ENCODE measurements at places on chromosomes 3 and 15.

GRCh38 chr15:71735385-71735757 lies 75.0 kb upstream of the NR2E3 start:
- DNase-seq: no peak

GRCh38 chr3:132405609-132406299 lies 11.5 kb upstream of the DNAJC13 start:
- no peak for DNase-seq

DNA sequence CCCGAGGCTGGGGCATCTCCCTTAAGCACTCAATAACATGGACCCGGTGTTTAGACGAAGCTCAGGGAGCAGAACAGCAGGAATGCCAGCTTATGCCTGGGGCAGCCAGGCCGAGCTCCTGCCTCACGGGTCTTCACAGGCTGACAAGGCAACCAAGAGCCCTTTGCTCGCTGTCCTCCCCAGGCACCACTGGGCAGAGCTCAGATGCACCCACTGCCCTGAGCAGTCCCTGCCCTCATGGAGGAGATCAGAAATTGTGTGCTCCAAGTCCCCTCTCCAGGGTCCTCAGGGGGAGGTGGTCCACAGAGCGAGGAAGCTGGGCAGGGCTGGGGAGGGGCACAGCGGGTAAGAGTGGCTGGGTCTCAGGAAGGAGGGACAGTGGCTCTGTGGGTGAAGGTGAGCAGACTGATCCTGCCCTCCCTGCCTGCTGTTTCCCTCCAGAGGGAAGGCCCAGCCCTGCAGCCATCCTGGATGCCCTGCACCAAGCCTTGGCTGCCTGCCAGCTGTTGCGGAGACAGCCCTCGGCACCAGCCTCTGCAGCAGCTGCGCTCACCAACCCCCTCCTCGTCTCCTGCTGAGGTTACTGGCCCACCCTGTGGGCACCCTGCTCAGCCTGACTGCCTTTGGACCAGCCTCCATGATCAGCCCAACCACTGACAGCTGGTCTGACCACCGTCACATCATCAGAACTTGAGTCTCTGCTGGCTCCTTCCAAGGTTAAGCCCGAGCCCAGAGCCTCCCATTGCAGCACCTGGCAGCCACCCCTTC lies 21.1 kb upstream of the GP9 start:
- no peak for DNase-seq

- no peak for DNase-seq
These were observed 20.3 kb downstream of the SETMAR start for GRCh38 chr3:4323246-4324027.

GRCh38 chr3:140375002-140375401 lies 302.9 kb upstream of the TRIM42 start:
- DNase-seq: no peak

- no peak for DNase-seq
These were observed 99.1 kb downstream of the DAPK2 start for GRCh38 chr15:63947228-63947627.

DNA sequence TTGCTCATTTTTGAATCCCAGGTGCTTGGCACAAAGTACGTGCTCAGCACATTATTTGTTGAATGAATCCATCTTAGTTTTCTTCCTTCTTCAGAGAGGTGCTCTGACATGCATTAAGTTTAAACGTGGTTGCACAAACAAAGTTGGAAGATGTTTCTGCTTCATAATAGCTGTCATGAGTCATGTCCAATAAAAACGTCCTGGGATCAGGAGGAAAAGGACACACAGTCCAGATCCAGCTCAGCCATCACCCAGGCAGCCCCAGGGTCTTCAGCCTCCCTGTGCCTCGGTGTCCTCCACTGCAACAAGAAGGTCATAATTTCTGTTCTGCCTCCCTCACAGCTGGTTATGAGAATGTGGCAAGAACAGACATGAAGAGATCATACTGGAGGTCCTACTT lies 55.4 kb downstream of the CCNL1 start:
- DNase-seq: no peak

DNA sequence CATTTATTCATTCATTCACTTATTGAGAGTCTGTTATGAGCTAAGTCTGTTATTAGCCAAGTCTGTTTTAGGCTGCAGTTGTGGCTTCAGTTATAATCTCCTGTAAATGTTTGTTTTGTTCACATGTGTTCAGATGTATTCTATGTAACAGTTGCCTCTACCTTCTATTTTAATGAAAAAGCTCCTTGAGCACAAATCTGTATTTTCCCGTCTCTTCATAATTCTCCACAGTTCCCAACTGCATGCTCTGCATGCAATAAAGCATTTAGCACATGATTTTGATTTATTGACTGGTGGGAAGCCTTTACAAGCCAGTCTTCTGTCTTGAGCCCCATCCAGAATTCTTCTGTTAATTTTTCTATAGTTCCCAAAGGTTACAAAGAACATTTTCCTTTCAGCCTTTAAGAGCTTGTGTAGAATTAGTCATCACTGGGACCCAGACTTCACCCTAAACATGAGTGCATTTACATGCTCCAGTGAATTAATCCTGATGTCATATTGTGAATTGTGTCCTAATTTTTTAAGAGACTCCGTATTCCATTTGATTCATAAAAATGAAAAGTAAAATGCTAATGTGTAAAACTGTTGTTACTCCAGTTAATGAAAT lies 122.3 kb upstream of the NR2E3 start:
- DNase-seq: no peak

GRCh38 chr3:186722457-186722856 lies 5.3 kb downstream of the KNG1 start:
- no peak for DNase-seq

- no peak for DNase-seq
These were observed at the start of gene HCN4 for GRCh38 chr15:73368301-73369136. Gene HCN4 (minus strand): TSS chr15:73368958. CDS start chr15:73368270, 688 bp downstream.

DNA sequence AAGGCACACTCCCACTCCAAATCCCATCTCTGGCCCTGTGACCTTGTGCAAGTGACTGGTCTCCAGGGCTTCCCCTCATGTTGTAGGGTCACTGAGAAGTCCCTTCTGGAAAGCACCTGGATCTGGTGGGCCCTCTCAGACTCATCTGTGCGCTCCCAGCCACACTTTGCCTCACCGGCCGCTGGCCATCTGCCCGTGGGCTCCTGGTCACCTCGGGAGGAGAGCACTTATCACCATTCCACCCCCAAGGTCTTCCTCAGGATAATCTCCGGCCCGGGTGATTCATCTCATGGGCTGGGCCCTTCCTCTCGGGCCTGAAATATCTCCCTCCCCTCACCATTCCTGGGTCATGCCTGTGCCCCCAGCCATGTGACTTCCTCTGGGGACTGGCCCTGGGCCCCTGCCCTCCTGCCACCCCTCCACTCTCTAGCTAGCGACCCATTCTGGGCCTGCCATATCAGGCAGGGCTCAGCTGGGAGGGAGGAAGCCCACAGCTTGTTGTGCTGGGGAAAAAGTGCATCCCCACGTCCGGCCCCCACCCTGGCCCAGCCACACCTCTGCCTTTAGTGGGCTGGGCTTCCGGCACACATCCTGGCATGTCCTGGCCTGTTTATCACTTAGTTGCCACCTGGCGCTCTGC lies 10.6 kb upstream of the WNT7A start:
- no peak for DNase-seq

DNA sequence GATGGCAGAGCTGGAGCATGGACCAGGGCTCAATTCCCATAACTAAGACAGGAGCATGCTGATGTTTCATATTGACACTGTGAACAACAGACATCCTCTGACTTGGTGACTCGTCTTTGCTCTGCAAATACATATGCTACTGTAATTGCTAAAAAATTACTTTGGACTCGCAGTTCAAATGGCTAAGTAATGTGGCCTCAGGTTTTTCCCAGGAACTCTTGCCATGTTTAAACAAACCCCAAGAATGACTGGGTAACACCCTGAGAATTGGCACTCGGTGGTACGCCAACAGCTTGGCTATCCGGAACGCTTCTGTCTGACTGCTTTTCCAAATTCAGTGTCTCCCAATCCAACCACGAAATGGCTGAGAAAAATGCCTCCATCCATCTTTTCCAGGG lies 456.7 kb upstream of the THBS1 start:
- no peak for DNase-seq

GRCh38 chr3:27658741-27659140 lies 63.4 kb downstream of the EOMES start:
- no peak for DNase-seq

DNA sequence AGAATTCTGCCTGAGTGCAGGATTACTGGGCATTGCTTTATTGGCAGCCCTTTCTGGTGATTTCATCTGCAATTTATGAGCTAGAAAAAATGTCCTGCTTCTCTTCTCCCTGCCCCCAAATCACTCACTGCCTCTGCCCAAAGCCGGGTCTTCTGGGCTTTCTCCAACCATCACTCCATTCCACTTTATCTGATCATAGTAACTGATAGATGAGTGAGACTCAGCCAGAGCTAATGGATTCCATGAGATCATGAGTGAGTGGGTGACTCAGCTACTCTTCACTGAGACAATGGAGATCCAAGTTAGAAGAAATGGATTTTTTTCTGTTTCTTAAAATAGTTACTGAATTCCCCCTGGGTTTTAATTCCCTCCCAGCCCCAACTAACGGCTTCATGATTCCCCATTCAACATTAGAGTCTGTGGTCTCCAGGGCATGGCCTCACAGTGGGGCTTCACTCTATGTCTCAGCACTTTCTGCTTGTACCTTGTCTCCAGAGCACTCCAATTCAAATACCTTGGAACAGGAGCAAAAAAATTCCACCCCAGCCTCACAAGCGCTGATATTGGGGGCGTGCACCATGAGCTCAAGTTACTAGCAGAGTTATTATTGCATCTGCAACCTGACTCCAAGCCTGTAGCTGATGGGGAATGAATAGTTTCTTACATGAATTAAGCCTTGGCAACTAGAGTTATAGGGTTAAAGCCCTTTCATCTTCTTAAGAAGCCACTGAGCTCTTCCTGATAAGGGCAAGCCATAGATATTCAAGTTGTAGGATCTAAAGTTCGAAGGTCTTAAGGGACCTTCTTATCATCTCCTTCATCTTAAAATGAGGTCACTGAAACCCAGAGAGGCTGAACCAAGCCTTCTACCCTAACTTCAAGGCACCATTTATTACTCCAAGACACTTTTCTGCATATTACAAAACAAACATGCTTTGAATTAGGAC lies 85.9 kb downstream of the AGBL1 start:
- DNase-seq: no peak

DNA sequence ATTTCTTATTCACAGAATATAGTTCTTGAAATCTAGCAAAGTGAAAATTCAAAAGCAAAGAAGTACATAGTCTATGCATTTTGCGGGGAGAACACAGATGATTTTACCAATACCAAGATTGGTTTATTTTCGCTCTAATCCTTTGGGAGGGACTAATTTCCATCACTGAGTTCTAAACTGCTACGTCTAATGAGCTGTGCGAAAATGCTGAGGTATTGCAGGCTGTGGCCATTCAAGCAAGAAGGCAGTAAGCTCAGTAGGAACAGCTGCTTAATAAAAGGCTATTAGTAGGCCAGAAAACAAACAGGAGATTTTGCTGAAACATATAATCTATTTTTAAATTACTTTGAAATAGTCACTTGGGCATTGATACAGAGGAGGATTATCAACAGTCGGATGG lies 379.0 kb downstream of the CNTN4 start:
- DNase-seq: no peak

- DNase-seq: no peak
These were observed 107.8 kb downstream of the FBLN2 start for GRCh38 chr3:13656584-13657301.

- DNase-seq: no peak
These were observed 157.2 kb downstream of the TIGIT start for GRCh38 chr3:114451051-114451451.

- DNase-seq: no peak
These were observed 9.7 kb upstream of the ARID3B start for GRCh38 chr15:74531144-74531811.

DNA sequence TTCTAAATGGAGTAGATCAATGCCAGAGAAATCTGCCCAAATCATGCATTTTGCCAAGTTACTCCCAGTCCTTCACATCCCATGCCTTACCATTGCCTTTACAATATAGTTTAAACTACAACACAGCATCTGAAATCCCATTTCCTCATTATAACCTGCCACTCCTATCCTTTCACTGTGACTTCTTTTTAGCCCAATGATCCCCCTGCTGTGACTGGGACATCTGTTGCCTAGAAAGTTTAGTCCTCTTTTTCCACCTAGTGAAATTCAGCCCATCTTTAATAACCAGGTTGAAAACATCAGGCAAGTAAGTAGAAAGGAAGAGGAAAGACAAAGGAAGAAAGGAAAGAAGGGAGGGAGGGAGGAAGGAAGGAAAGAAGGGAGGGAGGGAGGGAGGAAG lies 627.9 kb upstream of the ZNF385D start:
- no peak for DNase-seq

DNA sequence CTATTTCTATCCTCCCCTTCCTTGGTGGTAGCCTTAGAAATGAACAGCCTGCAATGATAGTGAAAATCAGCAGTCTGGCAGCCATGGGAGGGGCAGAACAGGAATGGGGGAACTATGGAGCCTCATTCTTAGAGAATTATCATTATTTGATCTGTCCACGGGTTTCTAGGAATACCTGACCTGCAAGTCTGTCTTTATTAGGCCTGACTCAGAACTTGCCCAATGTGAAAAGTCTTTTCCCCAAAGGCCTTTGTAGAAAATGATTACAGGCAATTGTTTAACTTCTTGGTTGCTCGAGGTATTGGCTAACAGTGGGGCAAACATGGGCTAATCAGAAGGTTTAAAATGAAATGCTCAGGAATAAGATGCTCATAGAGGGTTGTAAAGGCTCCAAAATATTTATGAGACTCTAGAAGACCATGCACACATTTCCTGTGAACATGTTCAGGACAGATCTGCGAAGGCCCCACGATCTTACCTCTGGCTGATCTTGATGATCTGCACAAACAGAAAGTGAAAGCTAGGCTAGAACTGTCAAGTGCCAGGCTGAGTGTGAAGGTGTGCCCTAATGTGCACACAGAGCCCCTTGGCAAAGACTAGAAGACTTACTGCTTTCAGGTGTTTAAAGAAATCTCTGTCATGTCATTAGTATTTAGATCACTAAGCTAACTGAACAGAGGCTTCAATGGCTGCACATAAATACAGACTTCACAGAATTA lies 39.6 kb upstream of the LAMP3 start:
- DNase-seq: no peak

DNA sequence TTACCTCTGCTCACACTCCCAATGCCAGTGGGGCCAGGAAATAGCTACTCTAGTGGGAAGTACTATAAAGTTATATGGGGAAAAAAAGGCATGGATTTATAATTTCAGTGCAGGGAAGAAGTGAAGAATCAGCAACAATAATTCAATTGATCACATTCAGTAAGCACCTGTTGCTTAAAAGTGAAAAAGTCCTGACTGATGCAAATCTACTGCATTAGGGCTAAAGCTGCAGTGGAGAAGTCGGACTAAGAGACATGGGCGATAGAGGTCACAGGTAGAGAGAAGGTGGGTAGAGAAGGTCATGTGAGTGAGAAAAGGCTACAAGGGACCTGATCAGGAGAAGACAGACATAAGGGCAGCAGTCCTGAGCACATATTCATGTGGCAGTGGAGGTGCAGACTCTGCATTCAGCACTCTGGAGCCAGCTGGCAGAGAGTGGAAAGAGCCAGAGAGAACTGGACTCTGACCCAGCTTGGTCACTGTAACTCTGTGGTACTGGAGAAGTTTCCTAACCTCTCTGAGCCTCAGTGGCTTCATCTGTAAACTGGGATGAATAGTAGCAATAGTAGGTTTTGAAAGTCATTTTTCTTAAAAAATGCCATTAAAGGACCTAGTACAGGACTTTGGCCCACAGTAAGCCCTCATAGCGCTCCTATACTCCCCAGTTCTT lies 17.6 kb upstream of the BCL2A1 start:
- DNase-seq: no peak

- no peak for DNase-seq
These were observed 429.0 kb upstream of the ATP11B start for GRCh38 chr3:182364323-182364722.

Data from GM18507 (cell line).